ENCODE measurements at places on chromosomes 6 and 20.
A peak's percentile ranks its signal among the peaks of the same experiment; 100 is the strongest.

GRCh38 chr20:53786071-53786444 lies 192.4 kb upstream of the ZNF217 start:
- no peak for DNase-seq

GRCh38 chr6:99136488-99136887 lies 188.7 kb upstream of the FBXL4 start:
- no peak for DNase-seq

DNA sequence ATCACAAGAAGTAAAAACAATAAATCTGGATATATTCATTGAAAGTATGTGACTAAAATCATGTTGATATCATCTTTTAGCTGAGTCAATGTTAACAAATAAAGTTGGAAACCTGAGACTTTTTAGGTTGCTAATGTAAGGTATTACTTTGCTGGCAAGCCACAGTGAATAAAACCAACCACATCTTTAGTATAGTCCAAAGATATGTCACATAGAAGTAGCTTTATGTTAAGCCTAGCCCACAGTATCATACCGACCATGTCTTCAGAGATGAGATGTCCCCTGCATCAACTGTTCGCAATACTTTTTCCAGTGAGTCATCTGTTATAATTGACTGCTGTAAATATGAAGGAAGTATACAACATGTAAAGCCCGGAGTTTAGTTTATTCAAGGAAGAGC lies 107.6 kb upstream of the MCHR2 start:
- DNase-seq, result no peak

GRCh38 chr20:62567246-62568044 lies 74.9 kb upstream of the SLCO4A1 start:
- no peak for DNase-seq

DNA sequence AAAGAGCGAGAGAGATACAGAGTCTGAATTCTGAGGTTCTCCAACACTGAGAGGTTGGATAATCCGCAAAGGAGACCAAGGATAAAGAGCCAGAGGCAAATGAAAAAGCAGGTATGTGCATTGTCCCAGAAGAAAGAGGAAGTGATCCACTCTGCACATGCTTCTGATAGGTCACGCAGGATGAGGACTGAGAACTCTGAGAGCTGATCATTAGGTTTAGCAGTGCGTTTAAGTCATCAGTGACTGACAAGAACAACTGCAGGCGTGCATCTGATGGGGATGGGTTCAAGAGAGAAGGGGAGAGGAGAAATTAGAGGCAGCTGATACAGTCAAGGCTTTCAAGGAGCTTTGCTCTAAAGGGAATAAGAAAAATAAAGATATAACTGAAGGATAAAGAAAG lies 301.2 kb upstream of the SGK1 start:
- DNase-seq, result no peak

DNA sequence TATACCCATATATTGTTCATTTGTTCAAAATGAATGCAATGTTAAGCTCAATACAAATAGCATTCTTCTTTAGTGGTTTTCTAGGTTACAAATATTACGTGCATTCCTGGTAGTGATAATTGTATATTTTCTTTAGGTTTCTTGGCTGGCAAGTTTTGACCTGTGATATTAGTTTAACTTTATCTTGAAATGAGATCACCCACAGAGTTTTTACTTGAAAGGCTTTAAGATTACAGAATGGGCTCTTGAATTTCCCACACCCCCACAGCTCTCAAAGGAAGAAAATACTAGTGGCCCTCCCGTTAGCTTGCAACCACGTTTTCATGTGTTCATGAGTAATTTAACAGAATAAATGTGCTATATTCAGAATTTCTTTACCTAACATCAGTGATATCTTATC lies 1315.5 kb upstream of the GJE1 start:
- no peak for DNase-seq

DNA sequence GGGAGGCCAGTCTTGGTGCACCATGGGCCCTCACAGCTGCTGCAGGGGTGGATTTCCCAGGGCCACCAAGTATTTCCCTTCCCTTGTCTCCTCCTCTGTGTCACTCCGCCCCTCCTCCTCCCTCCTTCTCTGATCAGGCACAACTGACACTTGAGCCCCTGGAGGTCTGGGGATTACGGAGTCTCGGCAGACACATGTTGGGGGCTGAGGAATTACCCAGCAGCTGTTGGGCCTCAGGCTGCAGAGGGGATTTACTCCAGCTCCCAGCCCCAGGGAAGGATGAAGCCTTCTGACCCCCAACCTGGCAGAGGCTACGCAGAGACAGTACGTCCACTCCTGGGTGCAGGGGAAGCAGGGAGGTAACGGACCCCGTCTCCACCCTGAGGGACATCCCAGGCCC lies 420.5 kb upstream of the SULF2 start:
- no peak for DNase-seq

- DNase-seq, result no peak
Observed at GRCh38 chr6:127198549-127198948, 68.1 kb upstream of the RNF146 start.

DNA sequence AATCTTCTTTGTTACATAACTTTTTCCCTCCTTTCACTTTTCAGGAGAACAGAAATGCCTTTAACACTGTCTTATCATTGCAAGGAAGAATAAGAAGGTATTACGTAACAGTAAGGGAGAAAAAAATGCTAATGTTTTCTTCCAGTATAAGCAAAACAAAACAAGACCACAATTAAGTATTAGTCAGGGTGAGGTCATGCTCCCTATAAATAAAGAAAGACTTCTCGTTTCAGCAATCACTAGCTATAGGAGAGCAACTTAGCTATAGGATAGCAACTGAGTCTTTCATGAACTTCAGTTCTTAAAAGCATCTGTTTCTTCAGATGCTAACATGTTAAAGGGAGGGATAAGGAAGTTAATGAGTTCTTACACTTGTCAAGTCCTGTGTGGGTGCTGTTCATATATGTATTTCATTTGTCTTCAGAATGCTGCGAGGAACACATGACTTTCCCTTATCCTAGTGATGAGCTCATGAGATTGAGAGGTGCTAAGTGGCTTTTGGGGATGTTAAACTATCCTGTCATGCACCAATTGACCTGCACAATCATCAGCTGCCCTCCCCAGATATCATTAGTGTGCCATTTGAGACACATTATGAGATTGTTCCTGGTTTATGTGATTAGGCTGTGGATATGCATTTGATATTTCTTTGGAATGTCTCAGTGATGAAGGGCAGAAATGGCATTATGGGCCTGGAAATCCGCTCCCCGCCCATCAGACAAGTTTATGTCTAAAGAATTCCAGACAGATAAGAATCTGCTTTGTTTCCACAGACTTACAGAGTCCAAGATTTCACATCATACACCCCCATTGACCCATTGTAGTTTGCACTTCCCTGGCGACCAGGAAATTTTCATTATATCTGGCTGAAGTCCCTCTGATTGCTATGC lies 37.5 kb downstream of the LAMA4 start:
- DNase-seq, result no peak

DNA sequence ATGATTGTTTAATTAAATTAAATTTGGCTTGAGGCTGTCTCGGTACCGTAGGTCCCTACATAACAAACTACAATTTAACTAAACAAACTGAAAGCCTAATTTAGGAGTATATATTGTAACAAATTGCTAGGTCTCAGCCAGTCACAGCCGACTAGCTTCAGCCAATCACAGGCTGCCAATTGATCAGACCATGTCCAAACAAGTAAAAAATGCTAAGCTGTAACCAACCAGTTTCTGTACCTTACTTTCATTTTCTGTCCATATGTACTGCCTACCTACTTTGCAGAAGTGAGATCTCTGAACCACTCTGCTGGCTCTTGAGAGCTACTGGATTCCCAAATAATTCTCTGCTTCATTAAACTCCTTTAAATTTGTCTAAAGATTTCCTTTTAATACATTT lies 648.0 kb upstream of the GJE1 start:
- peak; percentile 60 for DNase-seq

DNA sequence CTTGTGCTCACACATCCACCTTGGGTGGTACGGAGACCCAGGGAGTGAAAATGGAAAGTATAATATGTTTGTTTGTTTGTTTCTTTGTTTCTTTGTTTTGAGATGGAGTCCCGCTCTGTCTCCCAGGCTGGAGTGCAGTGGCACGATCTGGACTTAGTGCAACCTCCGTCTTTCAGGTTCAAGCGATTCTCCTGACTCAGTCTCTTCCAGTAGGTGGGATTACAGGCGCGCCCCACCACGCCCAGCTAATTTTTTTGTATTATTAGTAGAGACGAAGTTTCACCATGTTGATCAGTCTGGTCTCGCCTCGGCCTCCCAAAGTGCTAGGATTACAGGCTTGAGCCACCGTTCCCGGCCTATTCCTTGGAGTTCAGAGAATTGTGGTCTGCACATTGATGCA lies 115.4 kb downstream of the TRIM27 start:
- no peak for DNase-seq

DNA sequence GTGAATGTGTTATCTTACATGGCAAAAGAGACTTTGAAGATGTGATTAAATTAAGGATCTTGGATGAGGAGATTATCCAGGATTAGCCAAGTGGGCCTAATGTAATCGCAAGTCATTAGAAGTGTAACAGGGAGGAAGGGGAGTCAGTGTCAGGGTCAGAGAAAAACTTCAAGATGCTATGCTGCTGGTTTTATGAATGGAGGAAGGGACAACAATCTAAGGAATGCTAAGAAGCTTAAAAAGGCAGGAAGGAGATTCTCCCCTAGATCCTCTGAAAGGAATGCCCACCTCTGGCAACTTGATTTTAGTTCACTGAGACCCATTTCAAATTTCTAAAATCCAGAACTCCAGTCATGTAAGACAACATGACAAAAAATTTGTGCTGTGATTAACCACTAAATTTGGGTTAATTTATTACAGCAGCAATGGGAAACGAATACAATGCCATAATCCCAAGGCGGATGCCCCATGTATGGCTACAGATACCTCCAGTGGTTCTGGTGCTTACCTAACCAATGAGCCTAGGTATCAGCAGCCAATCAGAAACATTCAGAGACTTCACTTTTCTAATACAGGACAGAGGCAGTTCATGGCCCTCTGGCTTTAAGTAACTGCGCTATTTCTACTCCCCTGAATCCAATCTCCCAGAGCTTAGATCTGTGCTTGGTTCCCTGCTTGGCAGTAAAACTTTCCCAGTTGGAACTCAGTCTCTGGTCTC lies 3.6 kb upstream of the TAAR8 start:
- DNase-seq, result no peak

DNA sequence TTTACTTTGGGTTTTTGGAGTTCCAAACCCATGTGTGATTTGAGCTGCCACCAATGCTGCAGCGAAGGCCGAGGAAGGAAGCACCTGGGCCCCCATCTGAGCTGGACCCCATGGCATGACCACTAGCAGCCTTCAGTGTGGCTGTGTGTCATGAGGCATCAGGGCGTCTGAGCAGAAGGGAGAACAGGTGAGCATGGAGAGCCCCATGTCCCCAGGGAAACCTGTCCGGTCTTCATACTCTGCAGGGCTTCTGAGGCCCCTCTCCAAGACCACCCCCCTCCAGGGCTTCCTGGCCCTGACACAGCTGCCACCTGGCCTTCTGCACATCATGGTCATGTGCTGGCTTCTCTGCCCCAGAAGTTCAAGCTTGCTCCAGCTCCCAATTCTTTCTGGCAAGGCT lies 169.1 kb upstream of the CST7 start:
- no peak for DNase-seq

DNA sequence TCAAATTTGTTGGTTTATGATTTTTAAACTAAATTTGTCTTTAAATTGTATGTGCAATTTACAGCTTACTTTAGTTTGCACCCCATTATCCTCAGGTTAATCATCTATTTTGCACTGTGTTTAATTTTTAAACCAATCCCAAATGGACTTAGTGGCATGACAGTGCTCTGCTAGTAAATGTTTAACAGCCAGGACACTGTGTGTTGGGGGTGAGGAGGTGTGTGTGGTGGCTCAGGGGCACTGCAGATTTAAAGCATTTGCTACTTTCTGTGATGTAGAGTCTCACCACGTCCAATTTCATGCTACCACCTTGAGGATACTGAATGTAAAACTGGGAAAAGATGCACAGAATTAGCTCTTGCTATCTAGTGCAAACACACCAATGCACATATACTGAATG lies 225.7 kb downstream of the HAO1 start:
- DNase-seq, result no peak

DNA sequence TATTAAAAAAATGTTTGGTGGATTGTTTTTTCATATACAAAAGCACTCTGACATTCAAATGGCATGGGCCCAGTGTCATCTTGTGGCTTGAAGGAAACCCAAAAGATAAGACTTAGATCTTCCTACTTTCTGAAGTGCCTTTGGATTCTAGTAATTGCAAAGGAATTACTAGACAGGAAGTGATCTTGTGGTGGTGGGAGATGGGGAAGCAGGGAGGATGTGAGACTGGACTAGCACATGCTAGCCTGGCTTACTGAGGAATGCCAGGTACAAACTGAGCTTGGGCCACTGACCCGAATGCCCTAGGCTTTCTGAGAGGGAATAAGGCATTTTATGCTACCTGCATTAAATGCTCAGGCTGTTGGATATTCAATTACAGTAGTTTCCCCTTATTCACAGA lies 59.0 kb downstream of the AFG1L start:
- no peak for DNase-seq

- DNase-seq, result no peak
Observed at GRCh38 chr6:141965016-141965545, 167.6 kb upstream of the GJE1 start.

GRCh38 chr20:4021906-4022305 lies 6.5 kb upstream of the RNF24 start:
- no peak for DNase-seq

- DNase-seq, result no peak
Observed at GRCh38 chr6:11956781-11957180, 55.3 kb upstream of the HIVEP1 start.

DNA sequence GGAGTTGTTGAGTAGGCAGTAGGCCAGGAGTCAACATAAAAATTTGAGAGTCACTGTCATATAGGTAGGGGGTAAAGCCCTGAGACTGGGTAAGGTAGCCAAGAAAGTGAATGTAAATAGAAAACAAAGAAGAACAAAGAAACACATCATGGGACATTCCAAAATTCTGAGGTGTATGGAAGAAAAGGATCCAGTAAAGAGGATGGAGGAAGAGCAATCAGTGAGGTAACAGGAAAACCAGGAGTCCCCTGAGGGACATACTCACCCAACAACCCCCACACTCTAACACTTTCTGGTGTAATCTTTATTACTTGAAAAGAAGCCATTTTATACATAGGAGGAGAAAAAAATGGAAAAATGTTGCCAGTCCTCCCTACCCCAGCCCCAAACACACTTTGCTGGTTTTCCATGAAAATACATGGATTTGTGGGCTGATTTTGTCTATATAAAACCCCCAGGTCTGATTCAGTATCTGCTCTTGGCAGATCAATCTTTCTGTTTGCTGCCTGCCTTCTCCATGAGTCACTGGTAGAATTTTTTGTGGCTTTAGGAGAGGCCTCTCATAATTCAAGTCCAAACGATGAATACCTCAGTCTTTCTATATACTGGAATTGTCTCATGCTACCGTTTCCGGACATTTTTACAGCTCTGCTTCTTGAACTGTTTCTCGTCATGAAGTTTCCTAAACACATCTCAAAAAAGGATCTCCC lies 271.4 kb upstream of the MAN1A1 start:
- DNase-seq, result no peak

DNA sequence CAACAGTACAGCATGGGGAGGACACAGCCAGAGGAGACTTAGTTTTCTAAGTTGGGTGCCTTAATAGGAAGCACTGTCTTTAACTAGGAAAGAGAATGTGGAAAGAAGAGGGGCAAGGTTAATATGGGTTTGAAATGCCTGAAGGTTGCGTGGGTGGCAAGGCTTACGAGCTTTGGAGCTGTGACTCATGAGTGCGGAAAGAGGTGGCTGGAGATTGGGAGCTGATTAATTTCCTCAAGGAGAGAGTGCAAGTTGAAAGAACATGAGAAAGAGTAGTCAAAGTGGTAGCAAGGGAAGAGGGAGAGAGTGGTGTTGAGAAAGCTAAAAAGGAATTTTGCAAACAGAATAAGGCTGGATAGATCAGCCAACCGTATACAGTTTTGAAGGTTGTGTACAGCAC lies 315.1 kb upstream of the PRND start:
- DNase-seq, result no peak

- DNase-seq, result no peak
Observed at GRCh38 chr20:49496043-49496442, 13.6 kb upstream of the KCNB1 start.

Data from activated naive CD4-positive, alpha-beta T cell treated with anti-CD3 and anti-CD28 coated beads, Interleukin-2, amount 10 ng/mL, durations not matched to agents 7 days and 5 days (primary cell).